ENCODE measurements at places on chromosomes 2 and 18.
A peak's percentile ranks its signal among the peaks of the same experiment; 100 is the strongest.

DNA sequence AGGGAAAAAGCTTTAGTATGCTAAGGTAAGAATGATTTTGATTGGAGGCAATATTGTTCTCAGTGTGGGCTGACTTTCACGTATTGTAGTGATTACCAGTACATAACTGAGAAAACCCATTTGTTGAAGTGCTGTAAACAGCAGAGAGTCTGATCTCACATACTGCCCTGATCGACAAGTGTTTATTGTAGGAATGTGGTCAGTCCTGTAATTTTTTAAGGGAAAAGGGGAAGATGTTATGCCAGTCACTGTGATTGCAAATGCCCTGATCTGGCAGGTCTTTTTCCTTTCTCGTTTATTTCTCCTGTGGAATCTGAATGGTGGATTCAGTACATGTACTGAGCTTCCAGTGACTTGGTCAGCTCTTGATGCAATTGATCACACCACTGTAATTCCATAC is 11.5 kb downstream of the SPATS2L start:
- no peak for DNase-seq

GRCh38 chr18:8139891-8140406 is 469.3 kb upstream of the RAB12 start:
- no peak for DNase-seq

DNA sequence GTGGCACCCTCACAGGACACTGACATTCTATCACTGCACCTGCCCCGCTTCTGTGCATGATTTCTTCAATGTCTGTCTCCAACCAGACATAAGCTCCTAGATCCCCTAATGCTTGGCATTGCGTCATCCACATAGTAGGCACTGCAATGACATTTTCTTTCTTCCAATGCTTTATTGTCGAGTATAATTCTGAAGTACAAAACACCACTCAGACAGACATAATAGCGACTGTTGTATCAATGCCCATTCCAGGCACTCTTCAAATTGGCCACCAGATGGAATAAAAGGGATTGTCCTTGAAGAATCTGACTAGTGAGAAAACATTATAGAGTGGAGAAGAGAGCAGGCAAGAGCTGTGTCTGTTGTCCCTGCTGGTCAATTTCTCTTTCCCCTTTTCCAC is 89.0 kb downstream of the LPIN1 start:
- DNase-seq: no peak

DNA sequence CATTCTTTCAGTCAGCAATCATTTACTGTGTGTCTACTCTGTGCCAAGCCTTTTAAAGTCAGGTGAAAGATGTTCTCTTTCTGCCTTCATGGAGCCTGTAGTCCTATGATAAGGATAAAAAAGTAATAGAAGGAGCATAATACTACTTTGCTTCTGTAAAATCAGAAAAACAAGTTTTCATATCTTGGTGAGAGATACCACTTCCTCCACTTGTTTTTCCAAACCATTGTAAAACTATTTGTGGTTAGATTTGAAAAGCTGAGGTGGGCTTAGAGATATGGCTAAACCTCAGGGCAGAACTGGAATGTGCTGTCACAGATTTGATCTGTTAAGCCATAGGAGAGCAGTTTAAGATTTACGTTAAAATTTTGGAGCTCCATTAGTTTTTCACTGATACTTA is 104.7 kb upstream of the FAM117B start:
- DNase-seq: no peak

GRCh38 chr2:99481941-99482340 is 7.9 kb downstream of the REV1 start:
- no peak for DNase-seq

- DNase-seq: no peak
These were observed 6.3 kb downstream of the COBLL1 start for GRCh38 chr2:164835302-164835701.

DNA sequence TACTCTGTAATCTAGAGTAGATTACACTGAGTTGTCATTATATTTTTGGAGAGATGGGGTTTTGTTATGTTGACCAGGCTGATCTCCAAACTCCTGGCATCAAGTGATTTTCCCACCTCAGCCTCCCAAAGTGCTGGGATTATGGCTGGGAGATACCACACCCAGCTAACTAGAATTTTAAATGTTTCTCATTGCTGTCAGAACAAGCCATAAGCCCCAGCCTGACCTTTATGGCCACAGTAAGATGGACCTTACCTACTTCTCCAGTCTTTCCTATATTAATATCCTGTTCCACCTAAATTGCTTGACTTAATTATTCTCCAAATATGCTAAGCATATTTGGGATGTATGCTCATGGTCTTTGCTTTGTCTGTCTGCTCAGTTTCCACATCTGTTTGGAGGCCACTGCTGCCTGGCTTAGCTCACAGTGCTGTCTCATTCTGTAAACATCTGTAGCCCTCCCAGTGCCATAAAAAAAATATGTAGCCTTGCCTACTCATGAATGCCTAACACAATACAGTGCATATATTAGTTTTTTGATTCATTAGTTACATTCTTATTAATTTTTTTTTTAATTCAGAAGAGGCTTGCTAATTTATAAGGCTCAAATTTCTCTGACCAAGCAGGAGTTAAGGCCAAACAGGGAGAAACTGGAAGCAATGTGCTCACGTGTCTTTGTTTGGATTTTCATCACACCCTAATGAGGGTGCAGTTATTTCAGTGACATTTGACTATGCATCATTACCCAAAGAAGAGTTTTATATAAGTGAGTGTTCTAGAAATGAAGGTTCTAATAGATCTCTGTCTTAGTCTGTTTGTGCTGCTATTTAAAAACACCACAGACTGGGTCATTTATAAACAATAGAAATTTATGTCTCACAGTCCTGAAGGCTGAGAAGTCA is 45.3 kb upstream of the PSME4 start:
- no peak for DNase-seq

GRCh38 chr2:170512266-170512665 is 202.9 kb upstream of the SP5 start:
- no peak for DNase-seq

- DNase-seq: peak; percentile 53
These were observed 94.9 kb downstream of the AGAP1 start for GRCh38 chr2:235588750-235589149.

GRCh38 chr2:137023205-137023604 is 257.9 kb downstream of the THSD7B start:
- no peak for DNase-seq

- DNase-seq: no peak
These were observed 34.9 kb downstream of the FAM110C start for GRCh38 chr2:11248-11941.

- no peak for DNase-seq
These were observed 614.0 kb upstream of the ID2 start for GRCh38 chr2:8067784-8068336.

All from left forelimb (tissue), 1 donor.